ENCODE measurements at places on chromosomes 5 and 9.
A peak's percentile ranks its signal among the peaks of the same experiment; 100 is the strongest.

DNA sequence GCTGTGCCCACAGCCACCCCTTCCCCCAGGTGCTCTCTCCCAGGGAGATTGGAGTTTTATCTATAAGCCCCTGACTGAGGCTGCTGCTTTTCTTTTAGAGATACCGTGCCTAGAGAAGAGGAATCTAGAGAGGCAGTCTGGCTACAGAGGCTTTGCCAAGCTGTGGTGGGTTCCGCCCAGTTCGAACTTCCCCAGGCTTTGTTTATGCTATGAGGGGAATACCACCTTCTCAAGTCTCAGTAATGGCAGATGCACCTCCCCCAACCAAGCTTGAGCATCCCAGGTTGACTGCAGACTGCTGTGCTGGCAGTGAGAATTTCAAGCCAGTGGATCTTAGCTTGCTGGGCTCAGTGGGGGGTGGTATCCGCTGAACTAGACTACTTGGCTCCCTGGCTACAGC, 157.4 kb downstream of the CAAP1 start:
- no peak for DNase-seq

DNA sequence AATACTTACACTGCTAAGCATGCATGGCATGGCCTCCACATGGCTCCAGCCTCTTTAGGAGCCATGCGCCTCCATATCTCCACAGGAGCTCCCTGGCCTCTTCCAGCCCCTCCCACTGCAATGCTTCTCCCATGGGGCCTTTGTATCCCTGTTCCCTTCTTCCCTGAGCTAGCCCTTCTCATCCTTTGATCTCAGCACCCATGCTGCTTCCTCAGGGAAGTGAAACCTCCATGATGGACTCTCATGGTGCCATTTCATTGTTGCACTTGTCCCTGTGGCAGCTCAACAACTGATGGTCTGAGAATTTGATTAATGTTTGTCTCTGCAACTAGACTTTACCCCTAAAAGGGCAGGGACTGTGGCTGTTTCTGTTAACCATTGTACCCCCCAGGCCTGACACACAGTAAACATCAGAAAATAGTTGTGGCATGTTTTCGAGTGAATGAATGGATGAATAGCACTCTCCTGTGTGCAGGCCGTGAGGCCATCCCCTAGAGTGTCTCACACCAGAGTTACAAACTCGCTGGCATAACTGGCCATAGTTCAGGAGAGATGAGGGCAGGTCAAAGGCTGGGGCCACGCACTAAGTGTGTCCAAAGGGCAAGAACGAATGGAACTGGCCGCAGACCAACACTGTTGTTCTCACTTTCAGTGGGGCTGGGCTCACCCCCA, 6.6 kb downstream of the IDNK start:
- no peak for DNase-seq

GRCh38 chr5:41863871-41864486, 6.2 kb downstream of the OXCT1 start:
- DNase-seq, result no peak

DNA sequence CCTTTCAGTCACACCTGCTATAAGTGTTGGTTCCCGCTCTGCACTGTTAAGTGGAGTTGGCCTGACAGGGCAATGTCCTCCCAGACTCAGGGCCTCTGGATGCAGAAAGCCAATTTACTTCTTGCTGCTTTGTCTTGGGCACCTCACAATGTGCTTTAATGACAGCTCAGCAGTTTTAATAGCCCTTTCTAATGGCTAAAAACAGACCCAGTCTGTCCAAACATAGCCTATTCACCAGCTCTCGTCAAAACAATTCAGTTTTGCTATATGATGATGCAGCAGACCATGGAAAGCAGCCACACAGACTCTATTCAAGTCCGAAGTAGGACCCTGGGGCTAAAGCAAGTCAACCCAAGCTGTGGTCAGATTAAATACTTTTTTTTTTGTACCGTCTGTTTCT, 529.1 kb upstream of the SEMA6A start:
- no peak for DNase-seq

DNA sequence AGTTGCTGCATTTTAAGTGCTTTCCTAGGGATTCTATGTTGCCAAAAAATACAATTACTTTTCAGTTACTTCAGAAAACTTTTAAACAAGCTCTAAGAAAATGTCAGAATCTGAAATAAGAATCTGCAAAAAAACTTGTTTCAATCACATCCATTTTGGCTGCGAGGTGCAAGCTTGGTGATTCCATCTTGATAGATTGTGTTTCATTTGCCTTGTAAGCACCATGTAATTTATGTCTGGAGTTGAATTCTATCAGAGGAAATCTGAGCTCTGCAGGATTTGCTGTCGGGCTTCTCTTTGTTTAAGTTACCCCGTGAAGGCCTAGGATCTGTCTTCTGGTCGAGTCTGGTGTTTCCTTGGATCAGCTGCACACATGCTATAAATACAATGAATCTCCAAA, 40.4 kb upstream of the MAN2A1 start:
- no peak for DNase-seq

DNA sequence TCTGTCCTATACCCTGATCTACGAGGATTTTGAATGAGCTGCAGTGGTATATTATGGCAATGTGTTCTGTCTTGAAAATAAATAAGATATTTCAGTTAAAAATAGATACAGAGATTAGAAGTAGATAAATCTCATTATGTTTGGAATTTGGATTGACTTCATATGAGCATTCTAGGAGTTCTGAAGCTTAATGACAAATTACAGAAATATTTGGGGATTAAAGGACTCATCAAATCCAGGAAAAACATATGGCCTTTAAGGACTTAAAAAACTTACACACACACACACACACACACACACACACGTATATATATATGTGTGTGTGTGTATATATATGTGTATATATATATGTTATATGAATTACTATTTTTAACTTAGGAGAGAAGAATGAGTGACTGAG, 446.9 kb upstream of the CD180 start:
- DNase-seq, result no peak

DNA sequence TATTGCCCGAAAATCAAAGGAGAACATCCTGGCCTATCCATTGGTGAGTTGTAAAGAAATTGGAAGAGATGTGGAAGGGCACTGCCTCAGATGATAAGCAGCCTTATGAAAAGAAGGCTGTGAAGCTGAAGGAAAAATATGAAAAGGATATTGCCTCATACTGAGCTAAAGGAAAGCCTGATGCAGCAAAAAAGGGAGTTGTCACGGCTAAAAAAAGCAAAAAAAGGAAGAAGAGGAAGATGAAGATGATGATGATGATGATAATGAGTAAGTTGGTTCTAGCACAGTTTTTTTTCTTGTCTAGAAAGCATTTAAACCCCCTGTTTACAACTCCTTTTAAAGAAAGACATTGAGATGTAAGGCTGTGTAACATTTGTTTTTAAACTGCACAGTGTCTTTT, 59.8 kb upstream of the ZBED3 start:
- DNase-seq, result no peak

GRCh38 chr5:127355337-127355736, 64.7 kb downstream of the MEGF10 start:
- no peak for DNase-seq

- DNase-seq, result no peak
Measured at GRCh38 chr5:54610197-54610944, 92.8 kb downstream of the SNX18 start.

GRCh38 chr5:90747175-90747574, 188.6 kb downstream of the ADGRV1 start:
- no peak for DNase-seq

DNA sequence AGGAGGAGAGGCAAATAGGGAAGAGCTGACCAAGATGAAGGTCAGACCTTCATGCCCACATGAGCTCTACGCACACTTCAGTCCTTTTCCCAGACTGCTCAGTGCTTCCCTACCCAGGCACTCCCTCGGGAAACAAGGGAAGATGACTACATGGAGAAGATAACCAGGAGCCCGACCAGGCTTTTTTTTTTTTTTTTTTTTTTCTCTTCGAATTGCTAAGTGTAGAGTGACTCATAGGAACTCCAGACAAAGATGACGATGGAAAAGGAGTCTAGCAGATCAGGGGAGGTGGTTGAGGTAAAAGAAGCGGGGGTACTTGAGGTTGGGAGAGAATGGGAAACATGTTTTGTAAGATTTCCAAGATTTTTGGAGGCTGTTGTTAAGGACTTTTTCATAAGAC, 526.1 kb downstream of the BNC2 start:
- DNase-seq, result no peak

GRCh38 chr9:37801287-37801850, 772 bp downstream of the DCAF10 start:
- DNase-seq, result peak; percentile 58

DNA sequence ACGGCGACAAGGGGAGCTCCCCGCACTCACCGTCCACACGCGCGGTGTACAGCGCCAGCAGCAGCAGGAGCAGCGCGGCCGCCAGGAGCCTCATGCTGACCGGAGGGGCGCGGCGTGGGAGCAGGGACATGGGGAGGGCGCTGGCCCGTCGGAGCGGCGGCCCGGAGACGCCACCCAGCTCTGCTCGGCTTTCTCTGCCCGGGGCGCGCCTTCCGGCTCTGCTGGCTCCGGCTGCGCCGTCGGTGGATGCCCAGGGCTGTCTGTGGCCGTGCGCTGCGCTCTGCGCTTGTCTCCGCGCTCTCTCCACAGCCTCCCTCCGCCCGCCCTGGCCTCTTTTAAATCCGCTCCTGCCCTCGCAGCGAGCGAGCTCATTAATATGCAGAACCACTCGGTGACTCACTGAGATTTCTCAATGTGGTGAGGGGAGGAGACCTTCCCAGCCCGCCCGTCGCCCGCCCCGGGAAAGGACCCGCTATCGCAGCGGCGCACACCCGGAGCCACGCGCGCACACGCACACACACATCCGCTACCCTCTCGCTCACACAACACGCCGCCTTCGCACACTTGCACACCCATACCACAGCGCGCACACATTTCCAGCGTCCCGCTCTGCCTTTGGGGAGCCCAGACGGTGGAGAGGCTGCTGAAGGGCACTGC, at the start of gene CXCL14:
TSS of gene CXCL14 (minus strand) at position 307 of the 657 bp plus-strand sequence. CDS start at position 94, 213 bp downstream.
- peak; percentile 93 for DNase-seq

GRCh38 chr9:132035679-132036078, 44.0 kb downstream of the MED27 start:
- DNase-seq, result no peak

- no peak for DNase-seq
Measured at GRCh38 chr5:8813180-8813579, 732.7 kb downstream of the SEMA5A start.

DNA sequence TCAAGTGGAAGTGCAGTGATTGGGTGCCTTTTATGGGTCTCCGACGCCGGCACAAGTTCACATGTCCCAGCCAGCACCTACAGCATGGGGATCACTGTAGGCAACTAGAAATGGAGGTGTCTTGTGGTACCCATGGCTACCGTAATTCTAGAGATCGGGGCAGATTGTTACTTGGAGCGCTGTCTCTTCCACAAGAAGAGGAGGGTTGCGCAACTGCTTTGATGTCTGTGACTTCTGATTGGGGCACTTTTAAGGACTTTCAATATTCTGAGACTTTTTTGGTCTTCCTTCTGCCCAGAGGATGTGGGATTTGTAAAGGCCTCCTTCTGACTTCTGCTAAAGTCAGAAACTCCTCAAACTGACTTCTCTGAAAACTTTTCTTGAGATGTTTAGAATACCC, 41.9 kb downstream of the GLRX start:
- no peak for DNase-seq

DNA sequence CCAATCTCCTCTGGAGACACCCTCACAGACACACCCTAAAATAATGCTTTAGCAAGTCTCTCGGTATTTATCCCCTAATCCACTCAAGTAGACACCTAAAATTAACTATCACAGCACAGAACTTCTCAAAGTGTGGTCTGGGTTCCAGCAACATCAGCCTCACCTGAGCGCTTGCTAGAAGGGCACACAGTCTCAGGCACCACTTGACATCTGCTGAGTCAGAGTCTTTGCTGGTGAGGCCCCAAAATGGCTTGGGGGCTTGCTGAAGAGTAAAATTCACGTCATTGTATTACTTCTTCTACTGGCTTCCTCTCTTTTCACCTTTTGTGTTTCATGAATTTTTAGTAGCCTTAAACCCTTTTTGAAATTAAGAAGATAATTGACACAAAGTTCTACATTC, 9.0 kb downstream of the FOXB2 start:
- peak; percentile 35 for DNase-seq

DNA sequence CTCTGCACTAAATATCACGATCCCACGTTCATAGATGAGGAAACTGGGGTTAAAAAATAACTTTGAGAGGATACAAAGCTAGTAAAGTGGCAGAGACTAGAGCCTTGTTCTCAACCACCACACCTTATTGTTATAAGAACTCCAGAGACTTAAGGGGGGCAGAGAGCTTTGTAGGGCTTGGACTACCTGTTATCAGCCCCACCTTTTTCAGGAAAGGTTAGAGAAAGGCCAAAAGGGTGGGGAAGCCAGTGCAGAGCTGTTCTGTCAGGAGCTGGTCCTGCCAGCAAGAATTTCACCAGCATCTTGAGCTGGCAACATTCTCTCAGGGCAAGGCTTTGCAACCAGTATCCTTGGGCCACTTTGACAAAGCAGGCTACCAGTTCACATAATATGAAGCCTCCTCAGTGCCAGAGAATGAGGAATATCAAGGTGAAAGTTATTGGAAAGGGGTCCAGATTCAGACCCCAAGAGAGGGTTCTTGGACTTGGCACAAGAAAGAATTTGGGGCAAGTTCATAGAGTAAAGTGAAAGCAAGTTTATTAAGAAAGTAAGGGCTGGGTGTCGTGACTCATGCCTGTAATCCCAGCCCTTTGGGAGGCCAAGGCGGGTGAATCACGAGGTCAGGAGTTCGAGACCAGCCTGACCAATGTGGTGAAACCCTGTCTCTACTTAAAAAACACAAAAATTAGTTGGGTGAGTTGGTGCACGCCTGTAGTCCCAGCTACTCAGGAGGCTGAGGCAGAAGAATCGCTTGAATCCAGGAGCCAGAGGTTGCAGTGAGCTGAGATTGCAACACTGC, 66.2 kb upstream of the CLINT1 start:
- no peak for DNase-seq

- no peak for DNase-seq
Measured at GRCh38 chr9:91415290-91415689, 8.3 kb downstream of the NFIL3 start.

GRCh38 chr5:150778088-150778516, 455 bp upstream of the SMIM3 start:
- DNase-seq, result no peak

GRCh38 chr5:32312197-32312594, 543 bp downstream of the MTMR12 start:
- peak; percentile 83 for DNase-seq

GRCh38 chr5:118450554-118451332, 537.6 kb downstream of the DTWD2 start:
- no peak for DNase-seq

GRCh38 chr9:134127616-134128015, 8.3 kb upstream of the WDR5 start:
- DNase-seq, result no peak

DNA sequence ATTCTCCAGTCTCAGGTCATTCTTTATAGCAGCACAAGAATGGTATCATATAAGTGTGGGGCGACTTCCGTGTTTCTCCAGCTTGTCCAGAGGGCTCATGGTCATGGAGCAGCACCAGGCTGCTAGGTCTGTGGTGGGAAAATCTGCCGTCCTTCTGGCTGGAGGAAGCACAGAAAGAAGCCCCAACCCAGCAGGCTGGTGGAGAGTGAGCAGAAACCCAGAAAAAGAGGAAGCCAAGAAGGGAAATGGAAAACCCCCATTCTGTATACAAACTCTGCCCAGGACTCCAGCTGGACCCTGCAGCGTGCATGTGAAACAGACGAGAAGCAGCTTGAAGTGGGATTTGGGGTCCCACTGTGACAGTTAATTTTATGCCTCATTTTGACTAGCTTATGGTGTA, 34.3 kb upstream of the OLFM1 start:
- no peak for DNase-seq
